Colonic mucosa (tissue), 4 donors: ENCODE measurements at places on chromosomes 2 and 18. TPM values are rescaled to one million over a fixed set of nuclear protein-coding genes. Genes with fewer than 3 reads are reported as not detected.

The ALPI gene
- total RNA-seq = 27.1 TPM

The NETO1 gene
- not detected for total RNA-seq

The MEP1B gene
- 4.6 TPM for total RNA-seq

The AQP12B gene
- 7.9 TPM for total RNA-seq

The ACVR1C gene
- 5.7 TPM for total RNA-seq

The KCNG3 gene
- 2.7 TPM for total RNA-seq

The CABLES1 gene
- total RNA-seq = 4.2 TPM

The TRIM43 gene
- not detected for total RNA-seq

The PRSS56 gene
- total RNA-seq = not detected

The SUCLG1 gene
- 249 TPM for total RNA-seq

DNA sequence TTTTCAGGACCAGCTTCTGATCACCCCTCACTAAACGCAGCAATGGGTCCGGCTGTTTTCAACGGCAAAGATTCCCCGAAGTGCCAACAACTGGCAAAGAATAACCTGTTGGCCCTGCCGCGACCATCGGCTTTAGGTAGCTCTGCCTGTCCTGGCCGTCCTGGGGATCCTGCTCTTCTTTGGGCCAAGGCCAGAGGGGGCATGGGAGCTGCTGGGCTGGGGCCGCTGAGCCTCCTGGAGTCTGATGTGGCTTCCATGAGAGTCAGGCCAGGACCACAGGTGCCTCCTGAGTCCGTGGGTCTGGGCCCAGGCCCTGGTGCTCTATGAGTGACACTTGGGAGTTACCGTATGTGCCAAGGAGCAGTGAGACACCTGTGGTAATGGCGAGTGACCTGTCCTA lies 46.9 kb downstream of the GREB1 start:
- DNase-seq = no peak

GRCh38 chr2:150473767-150474166 lies 13.7 kb downstream of the RND3 start:
- DNase-seq = no peak

DNA sequence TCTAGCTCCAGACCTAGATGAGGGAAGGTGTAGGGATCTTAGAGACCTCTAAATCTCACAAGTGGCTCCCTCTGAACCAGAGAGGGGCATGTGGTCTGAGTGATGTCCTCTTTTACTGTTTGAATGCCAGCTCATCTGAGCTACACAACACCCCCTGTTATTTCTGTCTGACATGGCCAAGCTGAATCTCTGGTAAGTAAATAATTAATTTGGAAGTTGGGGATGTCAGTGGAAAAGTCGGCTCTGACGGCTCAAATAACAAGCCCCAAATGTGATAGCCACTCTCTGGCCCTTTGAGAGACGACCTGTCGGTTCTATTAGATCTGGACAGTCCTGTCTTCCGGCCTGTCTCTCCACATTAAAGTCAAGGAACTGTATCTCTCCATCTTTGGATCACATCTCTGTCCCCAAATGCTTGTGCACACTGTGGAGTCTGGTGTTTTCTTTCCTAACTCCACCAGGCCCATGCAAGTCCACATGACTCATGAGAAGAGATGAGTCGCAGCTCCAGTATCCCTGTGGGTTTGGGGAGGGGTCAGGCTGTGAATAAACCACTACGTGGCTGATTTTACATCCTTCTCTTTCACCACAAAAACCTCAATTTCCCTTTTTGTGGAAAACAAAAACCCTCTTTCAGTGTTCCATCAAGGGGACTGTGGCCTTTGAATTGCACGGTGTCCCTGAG lies 52.5 kb downstream of the SETBP1 start:
- no peak for DNase-seq

DNA sequence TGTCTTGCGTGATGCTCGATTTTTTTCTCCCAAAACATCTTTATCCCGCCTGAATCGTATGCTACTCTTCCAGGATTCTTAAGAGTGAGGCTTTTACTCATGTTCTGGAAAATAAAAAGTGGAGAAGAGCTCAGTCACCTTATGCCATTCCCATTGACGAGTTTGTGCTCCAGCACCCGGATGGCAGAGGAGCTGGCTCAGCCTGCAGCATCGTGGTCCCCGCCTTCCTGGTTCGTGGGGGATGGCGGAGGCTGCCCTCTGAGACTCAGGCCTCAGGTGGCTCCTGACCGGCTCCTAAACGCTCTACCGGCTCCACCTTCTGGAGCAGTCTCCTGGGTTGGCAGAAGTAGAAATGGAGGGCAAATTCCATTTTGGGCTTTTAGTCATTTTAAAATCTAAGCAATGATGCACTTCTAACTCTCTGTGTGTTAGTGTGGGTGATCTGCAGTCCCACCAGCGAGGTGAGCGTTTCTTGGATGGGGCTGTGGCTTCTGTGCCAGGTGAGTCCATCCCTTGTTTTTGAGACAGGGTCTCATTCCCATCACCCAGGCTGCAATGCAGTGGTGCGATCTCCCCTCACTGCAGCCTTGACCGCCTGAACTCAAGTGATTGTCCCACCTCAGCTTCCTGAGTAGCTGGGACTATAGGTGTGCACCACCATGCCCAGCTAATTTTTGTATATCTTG lies 27.8 kb downstream of the RTP5 start:
- no peak for DNase-seq

DNA sequence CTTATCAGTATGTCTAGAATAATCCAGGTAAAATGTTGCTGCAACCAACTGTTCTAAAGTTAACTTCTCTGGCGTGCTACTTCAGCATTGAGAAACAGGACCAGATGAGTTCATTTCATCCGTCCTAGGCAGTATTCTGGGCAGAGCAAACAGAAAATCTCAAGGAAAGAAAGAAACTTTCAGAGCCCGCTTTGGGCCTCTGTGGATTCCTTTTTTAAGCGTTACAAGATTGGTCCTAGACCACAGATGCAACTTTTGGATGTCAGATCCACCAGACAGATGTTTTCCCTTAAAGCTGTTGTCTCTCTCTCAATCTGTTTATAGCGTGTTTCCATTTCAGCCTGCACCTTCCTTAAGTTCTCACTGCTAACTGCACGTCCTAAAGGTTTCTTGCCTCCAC lies 75.0 kb downstream of the BCL2 start:
- no peak for DNase-seq

DNA sequence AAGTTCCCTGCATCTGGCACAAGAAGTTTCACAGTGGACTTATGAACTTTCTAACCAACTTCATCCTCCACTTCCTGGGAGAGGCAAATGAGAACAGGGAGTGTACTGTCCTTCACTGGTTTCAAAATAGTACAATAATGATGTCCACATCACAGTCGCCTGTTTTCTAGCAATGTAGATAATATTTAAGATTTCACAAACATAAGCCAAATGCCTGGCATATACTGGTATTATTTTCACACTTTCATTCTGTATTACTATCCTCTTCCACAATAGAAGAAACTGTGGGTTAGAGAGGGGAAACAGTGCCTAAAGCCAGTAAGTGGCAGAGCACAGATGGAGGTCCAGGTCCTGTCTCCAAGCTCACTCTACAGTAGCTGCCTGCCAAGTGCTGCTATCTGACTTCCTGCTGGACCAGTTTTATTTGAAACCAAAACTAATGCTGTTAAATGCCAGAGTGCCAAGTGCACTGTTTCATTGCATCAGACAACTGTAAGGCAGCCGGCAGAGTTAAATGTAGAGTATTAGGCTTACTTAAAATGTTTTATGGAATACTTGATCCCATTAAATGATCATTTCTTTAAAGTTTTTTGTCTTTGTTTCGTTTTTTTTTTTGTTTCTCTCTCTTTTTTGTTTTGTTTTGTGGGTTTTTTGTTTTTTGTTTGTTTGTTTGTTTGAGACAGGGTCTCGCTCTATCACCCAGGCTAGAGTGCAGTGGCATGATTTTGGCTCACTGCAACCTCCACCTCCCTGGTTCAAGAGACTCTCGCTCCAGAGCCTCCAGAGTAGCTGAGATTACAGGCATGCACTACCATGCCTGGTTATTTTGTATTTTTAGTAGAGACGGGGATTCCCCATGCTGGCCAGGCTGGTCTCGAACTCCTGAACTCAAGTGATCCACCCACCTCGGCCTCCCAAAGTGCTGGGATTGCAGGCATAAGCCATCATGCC lies 15.1 kb downstream of the COBLL1 start:
- DNase-seq = peak; percentile 56

- DNase-seq = no peak
These were observed 14.9 kb upstream of the B3GNT2 start for GRCh38 chr2:62180975-62181374.

DNA sequence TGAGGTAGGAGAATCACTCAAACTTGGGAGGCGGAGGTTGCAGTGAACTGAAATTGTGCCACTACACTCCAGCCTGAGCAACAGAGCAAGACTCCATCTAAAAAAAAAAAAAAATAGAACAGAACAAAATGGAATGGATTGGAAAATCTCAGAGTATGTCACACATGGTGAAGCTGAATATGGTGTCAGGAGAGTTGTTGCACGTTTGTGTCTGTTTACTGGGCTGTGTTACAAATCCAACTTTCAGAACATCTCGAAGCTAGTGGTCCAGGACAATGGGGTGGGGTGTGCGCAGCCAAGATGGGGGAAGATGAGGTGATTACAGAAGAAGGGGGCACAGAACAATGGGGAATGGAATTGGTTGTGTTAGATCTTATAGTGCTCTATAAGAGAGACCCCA lies 17.6 kb downstream of the SAG start:
- no peak for DNase-seq

- no peak for DNase-seq
These were observed 35.7 kb downstream of the NOL10 start for GRCh38 chr2:10654069-10654468.

- no peak for DNase-seq
These were observed 99.4 kb upstream of the IL1R2 start for GRCh38 chr2:101892377-101892776.

- no peak for DNase-seq
These were observed 43.3 kb downstream of the OSBPL6 start for GRCh38 chr2:178237488-178238153.

GRCh38 chr2:197972061-197972460 lies 167.7 kb downstream of the PLCL1 start:
- peak; percentile 29 for DNase-seq

GRCh38 chr2:138671566-138671965 lies 108.6 kb downstream of the NXPH2 start:
- DNase-seq = no peak

DNA sequence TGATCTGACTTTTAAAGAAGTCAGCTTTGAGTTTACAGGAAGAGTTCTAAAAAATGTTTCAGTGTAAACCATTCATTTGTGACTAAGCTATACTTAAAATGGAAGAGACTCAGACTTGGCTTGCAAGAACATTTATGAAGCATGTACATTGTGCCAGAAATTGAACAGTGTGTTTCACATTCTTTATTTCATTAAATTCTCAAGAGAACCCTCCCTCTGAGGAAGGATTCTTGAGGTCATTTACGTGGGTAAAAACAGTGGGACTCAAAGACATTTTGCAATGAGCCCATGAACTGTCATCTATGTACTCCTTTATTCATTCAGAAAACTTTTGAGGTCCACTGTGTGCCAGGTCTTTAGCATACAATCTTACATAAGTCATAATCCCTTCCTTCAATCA lies 143.6 kb upstream of the ZNF521 start:
- DNase-seq = no peak

- DNase-seq = no peak
These were observed 98.2 kb downstream of the EIPR1 start for GRCh38 chr2:3279236-3279960.

- no peak for DNase-seq
These were observed 155.3 kb downstream of the GFPT1 start for GRCh38 chr2:69231612-69232277.

GRCh38 chr2:26068602-26069298 lies 34.9 kb downstream of the RAB10 start:
- no peak for DNase-seq

DNA sequence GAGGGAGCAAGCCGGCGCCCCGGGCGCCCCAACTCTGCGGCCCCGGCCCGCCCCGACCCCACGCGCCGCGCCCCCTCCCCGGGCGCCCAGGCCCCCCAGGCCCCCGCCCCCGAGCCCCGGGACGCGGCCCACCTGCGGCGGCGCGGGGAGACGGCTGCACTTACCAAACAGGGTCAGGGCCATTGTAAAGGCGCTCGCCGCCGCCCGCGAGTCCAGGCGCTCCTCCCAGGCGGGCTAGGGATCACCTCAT lies 526 bp downstream of the CHN1 start:
- DNase-seq = no peak

DNA sequence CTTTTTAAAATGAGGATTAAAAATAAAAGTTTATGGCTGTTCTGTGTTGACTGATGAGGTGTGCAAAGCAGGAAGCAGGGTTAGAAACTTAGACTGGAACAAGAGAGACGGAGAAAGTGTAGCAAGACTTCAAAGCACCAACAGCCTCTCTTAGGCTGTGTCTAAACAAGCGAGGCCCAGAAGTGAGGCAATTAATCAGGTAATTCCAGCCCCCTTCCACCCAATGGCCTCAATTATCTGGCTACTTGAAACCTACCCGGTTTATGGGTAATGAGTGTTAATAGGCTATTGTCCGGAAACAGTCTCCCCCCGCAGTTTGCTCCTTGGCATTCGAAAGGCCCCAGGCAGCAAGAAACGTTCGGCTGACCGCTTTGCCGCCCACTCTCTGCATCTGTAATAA lies 171.7 kb upstream of the MYCN start:
- DNase-seq = no peak

DNA sequence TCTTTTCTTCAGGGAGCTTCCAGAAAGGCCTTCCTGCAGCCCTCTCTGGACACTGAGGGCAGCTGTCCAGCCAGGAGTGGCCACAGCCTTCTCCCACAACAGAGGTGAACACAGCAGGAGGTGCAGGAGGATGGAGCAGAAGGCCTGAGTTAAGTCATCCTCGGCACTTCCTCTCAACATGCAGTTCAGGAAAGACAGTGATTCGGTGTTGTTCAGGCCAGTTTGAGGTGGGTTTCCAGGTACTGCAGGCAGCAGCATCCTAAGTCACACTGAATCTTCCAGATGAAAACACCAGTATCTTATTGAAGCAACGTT lies 225.3 kb upstream of the PXDN start:
- no peak for DNase-seq

GRCh38 chr2:17962876-17963275 lies 84.4 kb downstream of the KCNS3 start:
- DNase-seq = no peak

DNA sequence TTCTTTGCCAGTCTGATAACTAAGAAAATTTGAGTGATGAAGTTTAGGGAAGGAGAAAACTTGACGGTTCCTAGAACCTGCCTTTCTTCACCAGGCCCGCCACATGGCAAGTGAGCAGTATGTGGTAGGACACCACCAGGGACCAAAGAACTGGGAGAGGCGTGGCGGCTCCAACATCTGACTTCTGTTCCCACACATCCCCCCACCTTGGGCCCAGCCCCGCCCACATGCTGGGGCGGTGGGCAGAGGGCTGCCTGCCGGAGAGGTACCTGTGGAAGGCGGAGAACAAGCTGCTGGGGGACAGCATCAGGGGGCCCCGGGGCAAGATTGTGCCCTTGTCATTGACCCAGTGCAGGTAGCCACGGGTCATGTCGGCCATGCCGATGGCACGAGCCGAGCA lies 75.0 kb downstream of the EMILIN2 start:
- peak; percentile 12 for DNase-seq

DNA sequence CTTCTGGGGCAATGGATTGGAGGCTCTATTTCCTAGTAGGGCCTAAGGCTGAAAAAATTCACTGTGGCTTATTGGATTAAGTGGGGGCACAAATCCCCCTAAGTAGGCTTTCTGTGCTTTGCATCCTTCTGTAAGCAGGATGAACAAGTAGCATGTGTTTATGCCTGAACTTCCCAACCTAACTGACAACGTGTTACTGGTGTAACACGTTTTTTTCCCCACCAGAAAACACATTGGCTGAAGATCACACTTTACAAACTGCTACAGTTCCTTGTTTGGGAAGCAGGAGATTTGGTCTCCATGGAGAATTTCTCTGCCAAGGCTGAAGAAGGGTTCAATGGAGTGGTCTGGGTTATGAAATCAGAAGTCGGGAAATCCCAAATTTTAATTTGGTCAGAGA lies 7.2 kb upstream of the ITGA6 start:
- no peak for DNase-seq
